Activated CD4-positive, alpha-beta T cell treated with anti-CD3 and anti-CD28 coated beads, Interleukin-2, amount 10 ng/mL, durations not matched to agents 7 days and 5 days (primary cell): ENCODE measurements at places on chromosomes 13 and 19.
A peak's percentile ranks its signal among the peaks of the same experiment; 100 is the strongest.

DNA sequence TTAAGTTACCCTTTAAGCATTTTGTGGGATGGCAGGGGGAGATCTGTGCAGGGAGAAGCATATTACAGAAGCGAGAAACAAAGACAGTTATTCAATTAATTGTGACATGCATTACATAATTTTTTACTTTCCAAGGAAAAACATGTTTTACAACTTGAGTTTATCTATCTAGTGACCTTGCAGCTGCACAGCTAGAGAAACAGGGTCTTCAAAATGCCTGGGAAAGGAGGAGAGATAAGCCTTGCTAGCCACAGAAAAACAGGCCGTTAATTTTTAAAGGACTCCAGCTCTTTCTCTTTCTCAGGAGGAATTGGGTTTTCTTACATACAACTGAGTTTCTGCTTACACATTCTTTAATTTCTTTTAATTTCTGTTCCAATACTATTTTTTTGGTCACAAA is 14.8 kb upstream of the ZNF431 start:
- DNase-seq = no peak

GRCh38 chr13:50255639-50256038 is 240.4 kb downstream of the KCNRG start:
- DNase-seq = no peak

DNA sequence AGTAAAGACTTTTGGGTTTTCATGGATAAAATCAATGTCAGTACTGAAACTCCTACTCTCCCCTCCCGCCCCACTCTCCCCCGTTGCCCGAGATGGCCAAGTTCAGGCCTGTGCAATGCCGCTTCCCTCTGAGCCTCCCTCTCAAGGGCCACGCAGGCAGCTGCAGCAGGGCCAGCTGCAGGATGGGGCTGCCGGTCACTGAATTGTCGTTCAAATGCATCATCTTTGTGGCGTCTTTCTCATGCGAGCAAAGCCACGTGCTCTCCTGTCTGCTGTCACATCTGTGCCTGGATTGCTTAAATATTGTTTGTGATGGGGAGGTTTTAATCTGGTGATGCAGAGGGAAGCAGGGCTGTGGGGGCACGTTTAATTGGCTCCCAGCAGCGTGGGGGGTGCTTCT is 26.6 kb downstream of the SHISA2 start:
- DNase-seq = no peak

GRCh38 chr13:59963383-59963782 is 200.3 kb downstream of the DIAPH3 start:
- DNase-seq = no peak

DNA sequence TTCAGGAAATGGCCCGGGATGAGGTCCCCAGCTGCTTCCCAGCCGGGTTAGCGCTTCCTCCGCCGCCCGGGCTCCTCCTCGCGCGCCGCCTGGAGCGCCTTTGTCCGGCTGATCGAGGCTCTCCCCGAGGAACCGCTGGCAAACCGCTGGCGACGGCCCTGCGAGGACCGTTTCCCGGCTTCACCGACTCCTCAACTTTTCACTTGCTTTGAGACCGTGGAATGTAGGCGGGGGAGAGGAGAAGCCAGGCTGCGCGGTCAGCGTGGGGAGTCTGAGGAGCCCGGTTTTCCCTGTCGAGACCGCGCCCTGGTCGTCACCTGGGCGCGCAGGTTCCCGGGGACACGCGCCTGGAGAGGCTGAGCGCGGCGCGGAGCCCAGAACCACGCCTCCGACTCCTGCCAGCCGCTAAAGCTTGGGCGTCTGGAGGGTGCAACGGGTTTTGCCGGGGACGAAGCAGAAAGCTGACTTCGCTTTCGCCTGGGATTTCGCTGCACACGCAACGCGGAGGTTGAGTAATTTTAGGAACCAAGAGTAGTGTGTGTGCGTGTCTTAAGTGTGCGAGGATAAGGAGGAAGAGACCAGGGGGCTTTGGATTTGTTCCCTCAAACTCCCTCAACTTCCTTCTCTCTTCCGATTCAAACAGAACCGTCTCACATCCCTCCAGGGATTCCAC is 7.3 kb upstream of the DGKH start:
- DNase-seq = peak; percentile 43

DNA sequence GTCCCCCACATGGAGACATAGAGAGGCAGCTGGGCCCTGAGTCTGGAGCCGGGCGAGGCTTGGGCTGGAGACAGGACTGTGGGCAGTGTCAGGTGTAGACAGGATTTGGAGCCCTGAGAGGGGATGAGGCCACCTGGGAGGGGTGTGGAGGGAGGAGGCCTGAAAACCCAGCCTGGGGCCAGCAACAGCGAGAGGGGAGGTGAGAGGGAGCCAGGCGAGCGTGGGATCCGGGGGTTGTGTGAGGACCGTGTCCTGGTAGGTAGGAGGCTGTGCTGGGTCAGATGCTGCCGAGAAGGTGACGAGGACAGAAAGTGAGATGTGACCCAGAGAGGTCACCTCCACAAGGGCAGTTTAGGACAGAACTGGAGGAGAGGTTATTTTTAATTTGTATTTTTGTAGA is 7.4 kb downstream of the MPND start:
- no peak for DNase-seq

GRCh38 chr19:3618144-3618810 is 8.3 kb downstream of the CACTIN start:
- peak; percentile 47 for DNase-seq

- no peak for DNase-seq
These were observed 73.8 kb downstream of the GADD45B start for GRCh38 chr19:2549701-2550191.
